ENCODE measurements at places on chromosomes 7 and 10.

- DNase-seq: no peak
Measured at GRCh38 chr10:12360461-12360860, 11.1 kb downstream of the CAMK1D start.

GRCh38 chr7:104106108-104106905 is 101.5 kb downstream of the ORC5 start:
- no peak for DNase-seq

DNA sequence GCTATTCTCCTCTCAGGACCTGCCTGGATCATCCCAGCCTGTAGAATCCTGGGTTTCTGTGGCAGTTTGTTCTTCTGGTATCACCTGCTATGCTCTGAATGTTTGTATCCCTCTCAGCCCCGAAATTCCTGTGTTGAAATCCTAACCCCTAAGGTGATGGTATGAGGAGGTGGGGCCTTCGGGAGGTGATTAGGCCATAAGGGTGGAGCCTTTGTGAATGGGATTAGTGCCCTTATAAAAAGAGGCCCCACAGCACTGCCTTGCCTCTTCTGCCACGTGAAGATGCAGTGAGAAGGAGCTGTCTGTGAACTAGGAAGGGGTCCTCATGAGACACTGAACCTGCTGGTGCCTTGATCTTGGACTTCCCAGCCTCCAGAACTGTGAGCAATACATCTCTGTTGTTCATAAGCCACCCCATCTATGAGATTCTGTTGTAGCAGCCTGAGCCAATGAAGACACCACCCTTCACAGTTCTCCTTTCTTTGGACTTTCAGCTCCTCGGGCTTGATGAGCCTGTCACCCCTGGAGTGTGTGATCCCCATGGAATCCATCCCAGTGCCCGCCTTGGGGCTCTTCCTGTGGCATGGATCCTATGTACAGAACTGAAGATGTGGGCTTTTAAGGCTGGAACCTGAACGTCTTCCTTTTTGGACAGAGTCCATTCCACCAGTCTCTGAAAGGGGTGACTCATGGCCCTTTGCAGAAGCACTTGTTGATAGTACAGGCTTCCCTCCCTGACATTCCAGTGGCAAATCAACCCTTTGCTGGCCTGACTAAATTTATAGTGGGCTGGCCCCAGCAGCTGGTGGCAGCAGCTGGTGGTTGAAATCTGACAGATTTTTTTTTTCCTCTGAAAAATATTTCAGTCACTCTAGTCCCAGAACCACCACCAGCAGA is 138.0 kb downstream of the TACC2 start:
- DNase-seq: no peak

DNA sequence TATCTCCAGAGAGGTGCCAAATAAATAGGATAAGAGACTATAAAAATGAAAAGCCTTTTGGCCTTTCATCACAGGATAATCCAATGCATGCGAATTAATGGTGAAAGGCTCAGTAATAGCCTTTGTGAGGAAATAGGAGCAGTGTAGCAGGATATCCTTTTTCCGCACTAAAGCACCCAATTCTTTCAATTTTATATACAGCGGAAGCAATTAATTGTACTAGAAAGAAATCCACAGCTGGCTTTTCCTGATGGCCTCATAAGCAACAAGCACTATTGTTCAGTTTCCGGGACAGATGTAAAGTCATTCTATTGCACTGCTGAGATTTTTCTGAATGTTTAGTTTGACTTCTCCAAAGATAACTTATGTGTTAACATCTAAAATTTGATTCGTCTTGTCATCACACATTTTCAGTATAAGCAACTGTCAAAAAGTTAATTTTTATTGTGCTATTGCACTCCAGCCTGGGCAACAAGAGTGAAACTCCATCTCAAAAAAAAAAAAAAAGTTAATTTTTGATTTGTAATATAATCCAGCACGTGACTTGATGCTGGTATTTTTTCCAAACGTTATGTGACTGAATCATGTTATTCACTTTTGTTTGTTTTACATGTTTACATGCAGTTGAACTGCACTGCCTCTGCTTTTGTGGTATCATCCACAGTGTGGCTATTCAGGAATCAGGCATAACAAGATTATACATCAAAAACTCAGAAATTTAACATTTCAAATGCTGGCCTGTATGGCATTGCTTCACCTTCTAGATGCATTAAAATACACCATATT is 8.4 kb upstream of the BMPR1A start:
- peak; percentile 79 for DNase-seq

GRCh38 chr7:45067582-45067981 is 21.2 kb downstream of the NACAD start:
- no peak for DNase-seq

DNA sequence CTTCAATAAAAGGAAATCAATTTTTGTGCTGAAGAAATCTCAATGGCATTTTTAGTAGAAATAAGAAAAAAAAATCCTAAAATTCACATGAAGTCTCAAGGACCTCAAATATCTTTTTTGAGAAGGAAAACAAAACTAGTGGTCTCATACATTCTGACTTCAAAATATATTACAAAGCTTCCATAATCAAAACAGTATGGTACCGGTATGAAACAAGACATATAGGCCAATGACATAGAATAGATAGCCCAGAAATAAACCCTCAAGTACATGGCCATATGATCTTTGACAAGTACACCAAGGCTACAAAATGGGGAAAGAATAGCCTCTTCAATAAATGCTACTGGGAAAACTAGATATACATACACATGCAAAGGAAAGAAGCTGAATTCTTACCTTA is 131.8 kb upstream of the GPR22 start:
- no peak for DNase-seq

- no peak for DNase-seq
Measured at GRCh38 chr10:82813856-82814255, 938.9 kb downstream of the NRG3 start.

DNA sequence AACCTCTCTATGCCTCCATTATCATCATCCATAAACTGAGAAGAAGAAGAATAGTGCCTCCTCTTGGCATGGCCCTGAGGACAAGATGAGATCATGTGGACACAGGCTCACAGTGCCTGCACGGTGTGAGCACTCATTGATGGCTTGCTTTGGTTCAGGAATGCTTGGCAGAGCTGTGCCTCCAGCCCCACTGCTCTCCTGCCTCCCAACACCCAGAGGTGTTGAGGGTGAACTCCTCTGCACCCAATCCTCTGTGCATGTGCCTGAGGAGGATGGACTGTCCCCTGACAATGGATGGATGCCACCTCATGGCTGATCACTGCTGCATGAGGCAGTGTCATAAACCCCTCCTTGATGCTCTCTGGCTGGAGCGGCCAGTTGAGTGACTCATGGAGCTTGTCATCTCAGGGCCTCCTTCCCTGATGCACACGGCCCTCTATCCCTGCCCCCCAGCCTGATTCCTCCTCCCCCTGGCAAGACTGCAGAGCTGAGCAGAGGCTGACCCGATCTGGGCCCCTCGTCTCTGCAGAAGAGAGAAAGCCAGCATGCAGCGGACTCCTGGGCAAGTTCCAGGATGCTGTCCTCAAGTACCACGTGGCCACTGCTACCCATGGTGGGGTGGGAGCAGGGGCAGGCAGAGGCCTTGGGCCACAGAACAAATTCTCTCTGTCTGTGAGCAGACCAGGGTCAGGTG is 136.3 kb downstream of the KCNMA1 start:
- no peak for DNase-seq

GRCh38 chr10:93420944-93421825 is 60.9 kb downstream of the MYOF start:
- no peak for DNase-seq

- DNase-seq: no peak
Measured at GRCh38 chr7:110831419-110831818, 259.5 kb upstream of the LRRN3 start.

DNA sequence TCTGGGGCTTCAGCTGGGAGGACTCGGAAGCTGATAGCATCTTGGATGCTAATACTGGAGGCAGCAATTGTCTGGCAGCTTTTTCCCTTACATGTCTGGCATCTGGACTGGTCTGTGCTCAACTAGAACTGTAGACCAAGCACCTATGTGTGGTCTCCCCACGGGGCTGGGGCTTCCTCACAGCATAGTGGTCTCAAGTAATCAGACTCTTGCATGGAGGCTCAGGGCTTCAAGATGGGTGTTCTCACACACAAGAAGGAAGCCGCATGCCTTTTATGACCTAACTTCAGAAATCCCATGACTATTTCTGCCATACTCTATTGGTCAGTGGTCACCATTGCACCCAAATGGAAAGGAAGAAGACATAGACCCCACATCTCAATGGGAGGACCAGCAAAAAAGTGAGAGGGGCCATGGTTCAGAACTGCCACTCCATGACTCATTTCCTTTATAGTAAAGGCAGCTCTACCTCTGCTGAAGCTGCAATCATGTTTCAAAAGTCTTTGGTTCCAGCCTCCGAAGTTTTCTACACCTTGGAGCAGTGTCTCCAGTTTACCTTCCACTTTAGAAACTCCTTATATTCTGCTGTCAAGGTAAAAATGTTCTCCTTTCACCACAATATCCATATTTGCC is 14.7 kb downstream of the AOC1 start:
- DNase-seq: no peak

- peak; percentile 81 for DNase-seq
Measured at GRCh38 chr7:150586068-150586784, 19.0 kb downstream of the GIMAP4 start.

Measured in Kasumi-1 (cell line).